ENCODE measurements at places on chromosomes 13 and 19.

DNA sequence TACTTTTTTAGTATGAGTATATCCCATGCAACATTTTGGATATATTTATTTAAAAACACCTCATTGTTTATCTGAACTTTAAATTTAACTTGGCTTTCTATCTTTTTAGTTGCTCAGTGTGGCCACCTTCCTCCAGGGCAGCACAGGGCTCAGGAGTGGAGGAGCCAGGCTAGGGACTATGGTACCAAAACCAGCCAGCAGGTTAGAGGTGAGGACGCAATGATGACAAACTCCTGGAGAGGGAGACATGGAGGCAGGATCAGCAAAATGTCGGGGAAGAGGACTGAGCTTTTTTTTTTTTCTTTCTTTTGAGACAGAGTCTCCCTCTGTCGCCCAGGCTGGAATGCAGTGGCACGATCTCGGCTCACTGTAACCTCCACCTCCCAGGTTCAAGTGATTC, 29.6 kb upstream of the CALM3 start:
- DNase-seq, result peak; percentile 49

DNA sequence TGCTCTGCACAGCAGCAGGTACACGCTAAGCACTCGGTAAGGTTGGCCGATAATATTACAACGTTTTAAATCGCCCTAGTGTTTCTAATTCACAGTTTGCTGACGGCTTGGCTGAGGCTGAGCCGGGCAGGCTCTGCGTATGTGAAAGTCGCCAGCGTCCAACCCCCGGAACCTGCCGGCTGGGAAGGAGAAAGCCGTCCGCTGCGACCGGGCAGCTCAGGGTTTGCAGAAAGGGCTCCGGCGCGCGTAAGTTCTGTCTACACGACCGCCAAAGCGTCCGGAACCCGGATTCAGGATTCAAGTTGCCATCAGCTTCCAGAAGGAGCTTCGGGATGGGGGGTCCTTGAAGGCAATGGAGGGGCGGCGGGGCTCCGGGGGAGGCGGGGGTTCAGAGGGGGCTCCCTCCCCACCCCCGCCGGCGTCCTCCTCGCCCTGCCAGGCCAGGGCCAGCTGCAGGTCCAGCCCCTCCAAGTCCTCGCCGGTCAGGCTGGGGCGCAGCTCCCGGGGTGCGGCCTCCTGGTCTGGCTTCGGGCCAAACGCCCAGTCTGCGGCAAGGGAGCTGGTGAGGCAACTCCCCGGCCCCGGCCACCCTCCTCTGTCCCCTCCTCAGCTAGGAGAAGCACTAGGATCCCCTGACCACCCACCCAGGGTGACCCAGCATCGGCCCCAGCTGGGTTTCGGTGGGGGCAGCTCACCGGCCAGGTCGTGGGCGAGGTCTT, 575 bp downstream of the SMIM44 start:
- no peak for DNase-seq

GRCh38 chr13:29955137-29955650, 104.8 kb upstream of the UBL3 start:
- DNase-seq, result no peak

DNA sequence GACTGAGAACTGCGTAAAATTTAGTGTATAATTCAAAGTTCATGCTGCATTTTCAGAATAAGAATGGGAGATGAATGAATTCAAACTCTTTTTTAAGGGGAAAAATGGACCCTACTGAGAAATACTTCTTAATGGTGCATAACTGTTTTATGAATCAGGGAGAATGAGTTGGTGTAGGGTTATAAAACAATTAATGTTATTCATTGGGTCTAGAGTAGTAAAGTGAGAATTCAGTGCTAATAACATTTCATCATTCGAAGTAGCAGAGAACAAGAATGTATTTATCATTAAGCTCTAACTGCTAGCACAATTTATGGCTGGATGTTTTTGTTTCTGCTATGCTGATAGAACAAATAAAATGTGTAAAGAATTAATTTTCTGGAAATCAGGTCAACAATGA, 310.2 kb downstream of the SLITRK5 start:
- no peak for DNase-seq

DNA sequence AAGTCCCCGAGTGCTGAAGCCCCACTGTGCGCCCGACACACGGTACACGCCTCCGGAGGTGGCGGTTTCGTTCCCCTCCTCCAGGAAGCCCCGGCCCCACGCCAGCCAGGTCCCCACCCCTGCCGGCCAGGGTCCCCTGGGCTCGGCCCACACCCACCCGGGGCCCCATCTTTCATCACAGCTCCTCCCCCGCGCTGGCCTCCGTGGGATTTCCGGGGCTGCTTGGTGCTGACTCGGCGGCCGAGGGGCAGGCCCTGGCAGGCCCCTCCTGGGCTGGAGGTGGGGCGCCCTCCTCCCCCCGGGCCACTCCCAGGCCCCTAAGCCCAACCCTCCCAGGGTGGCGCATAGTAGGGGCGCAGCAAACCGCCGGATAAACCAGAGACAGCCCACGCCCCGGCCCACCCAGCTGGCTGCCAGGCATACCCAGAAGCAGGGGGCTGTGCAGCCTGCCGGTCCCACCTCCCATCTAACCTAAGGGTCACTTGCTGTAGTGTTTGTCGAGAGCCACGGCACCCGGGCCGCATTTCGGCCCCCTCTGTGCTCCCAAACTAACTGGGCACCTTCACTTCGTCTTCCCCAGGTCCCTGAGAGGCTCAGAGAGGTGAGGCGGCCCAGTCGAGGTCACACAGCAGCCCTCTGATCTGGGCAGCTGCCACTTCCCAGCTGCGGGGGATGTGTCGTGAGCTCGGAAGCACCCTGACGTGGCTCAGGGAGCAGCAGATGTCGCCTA, 6.6 kb downstream of the ZBTB7A start:
- DNase-seq, result no peak

DNA sequence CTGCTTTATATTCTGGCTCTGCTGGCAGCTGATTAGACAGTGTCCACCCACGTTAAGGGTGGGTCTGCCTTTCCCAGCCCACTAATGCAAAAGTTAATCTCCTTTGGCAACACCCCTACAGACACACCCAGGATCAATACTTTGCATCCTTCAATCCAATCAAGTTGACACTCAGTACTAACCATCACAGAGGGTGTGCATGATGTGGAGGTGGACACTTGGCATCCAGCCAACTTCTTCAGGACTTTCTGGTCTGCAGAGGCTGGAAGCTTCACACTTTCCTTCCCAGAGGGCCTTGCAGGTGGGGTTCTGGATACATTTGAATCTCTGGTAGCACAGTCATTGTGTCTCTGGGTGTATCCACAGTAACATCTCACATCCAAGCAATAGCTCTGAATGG, 18.9 kb upstream of the IGFL1 start:
- no peak for DNase-seq

DNA sequence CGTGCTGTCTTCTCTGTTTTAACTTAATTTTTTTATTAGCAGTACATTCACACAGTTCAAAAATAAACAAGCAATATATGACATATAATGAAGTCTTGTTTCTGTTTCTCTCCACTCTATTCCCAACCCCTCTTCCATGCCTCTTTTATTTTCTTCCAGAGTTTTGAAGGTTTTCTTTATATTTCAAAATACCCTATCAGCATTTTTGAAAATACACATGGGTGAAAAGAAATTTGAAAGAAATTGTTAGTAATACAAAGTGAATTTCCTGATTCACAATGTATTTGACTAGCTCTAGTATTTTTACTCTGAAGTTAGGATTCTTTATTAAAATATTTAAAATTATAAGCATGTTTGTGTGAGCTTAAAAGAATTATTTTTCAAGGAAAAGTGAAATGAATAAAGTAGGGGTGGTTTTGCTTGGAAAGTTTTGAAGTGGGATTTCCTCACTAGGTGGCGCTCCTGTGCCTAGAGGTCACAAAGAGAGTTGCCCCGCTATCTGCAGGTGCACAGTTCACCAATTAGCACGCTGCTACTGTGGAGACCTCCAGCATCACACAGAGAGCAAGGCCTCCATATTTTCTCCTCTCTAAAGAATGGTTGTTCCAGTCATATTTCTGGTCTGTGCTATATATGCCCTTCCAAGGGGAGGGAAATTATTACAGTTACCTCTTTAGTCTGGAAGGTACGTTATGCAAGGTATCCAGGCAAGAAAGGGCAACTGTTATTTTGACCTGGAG, 37.6 kb downstream of the SOX21 start:
- DNase-seq, result no peak

GRCh38 chr13:109172136-109172535, 542.7 kb downstream of the MYO16 start:
- no peak for DNase-seq
